SW 1271 (cell line): ENCODE measurements at places on chromosomes 13 and 19.

GRCh38 chr13:50512474-50513299, 330.8 kb downstream of the DLEU7 start:
- DNase-seq: no peak

- DNase-seq: no peak
These were observed 12.6 kb upstream of the CSNK1A1L start for GRCh38 chr13:37118016-37118415.

GRCh38 chr19:45440259-45440638, 16.5 kb upstream of the ERCC1 start:
- no peak for DNase-seq

GRCh38 chr13:26813321-26813979, 52.9 kb upstream of the GPR12 start:
- no peak for DNase-seq

DNA sequence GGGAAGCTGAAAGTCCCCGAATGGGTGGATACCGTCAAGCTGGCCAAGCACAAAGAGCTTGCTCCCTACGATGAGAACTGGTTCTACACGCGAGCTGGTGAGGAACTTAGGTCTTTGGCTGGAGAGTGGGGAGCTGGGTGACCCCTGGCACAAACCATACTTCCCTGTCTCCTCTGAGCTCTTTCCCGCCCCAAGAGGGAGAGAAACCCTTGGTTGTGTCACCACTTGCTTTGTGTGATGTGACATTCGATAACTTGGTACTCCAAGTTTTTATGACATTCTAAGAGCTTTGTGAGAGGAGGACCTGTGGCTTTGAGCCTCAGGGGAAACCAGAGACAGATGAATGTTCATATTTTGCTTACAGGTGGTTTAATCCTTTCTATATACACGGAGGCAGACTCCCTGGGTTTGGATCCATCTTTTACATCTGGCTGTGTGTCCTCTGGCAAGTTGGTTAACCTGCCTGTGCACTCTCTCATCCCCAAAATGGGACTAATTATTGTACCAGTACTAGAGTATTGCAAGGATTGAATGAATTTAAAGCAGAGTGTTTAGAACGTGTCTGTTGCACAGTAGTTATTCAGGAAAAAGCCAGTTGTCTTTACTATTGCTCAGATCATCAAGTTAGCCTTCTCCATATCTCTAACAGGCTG, 1.2 kb downstream of the RPS19 start:
- no peak for DNase-seq

- no peak for DNase-seq
These were observed 38.7 kb upstream of the C1QTNF9 start for GRCh38 chr13:24270639-24271141.

DNA sequence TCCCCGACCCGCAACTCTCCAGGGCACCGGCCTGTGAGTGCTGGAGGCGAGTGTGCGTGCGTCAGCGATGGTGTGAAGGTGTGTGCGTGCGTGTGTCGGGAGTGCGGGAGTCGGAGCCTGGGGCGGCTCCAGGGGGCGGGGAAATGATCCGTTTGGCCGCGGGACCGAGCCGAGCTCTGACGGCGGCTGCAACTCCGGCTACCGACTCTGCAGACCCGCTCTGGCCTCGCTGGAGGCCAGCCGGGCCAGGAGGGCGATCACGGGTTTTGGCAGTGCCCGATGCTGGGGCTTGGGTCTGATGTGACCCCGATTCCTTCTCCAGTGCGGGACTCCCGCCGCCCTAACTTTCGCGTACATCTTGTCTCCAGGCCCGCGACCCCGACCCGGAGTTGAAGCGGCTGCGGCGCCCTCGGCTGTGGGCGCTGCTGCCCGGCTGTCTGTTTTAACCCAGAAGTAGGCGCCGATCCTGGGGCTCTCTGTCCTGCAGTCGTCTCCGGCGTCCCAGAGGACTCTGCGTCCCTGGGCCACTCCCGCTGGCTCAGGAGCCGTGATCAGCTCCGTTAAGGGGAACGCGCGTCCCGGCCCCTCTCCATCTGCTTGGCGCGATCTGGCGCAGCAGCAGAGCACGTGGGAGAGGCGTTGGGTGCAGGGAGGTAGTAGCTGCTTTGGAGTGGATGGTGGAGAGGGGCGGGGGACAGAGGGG, 1.2 kb downstream of the CHST8 start:
- DNase-seq: no peak

- DNase-seq: no peak
These were observed 15.6 kb downstream of the KCTD4 start for GRCh38 chr13:45185286-45185685.

- no peak for DNase-seq
These were observed 3.2 kb downstream of the ARHGAP35 start for GRCh38 chr19:46863818-46864629.

- no peak for DNase-seq
These were observed 115.3 kb downstream of the RBM26 start for GRCh38 chr13:79290595-79291244.

- no peak for DNase-seq
These were observed 15.1 kb downstream of the TICAM1 start for GRCh38 chr19:4816202-4816949.

- no peak for DNase-seq
These were observed 238.0 kb downstream of the PCDH9 start for GRCh38 chr13:66992183-66992582.

DNA sequence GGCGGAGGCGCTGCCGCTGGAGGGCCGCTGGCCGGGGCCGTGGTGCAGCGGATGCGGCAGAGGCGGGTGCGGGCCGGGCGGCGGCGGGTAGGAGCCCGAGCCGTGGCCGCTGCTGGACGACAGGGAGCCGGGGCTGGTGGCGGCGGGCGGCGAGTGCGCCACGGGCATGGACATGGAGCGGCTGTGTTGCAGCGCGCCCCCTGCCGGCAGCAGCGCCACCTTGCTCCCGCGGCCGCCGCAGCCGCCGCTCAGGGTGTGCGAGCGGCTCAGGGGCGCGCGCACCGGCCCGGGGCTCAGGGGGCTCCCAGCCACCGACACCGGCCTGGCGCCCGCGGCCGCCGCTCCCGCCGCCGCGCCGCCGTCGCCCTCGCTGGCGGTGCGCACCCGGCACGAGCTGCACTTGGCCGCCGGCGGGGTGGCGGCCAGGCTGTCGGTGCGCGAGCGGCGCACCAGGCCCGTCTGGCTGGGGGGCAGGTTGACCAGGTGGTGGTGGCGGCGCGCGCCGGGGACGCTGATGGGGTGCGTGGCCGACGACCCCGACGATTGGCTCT, 1.7 kb downstream of the IRS2 start:
- DNase-seq: no peak

GRCh38 chr13:39110518-39111097, 72.4 kb downstream of the NHLRC3 start:
- DNase-seq: no peak

DNA sequence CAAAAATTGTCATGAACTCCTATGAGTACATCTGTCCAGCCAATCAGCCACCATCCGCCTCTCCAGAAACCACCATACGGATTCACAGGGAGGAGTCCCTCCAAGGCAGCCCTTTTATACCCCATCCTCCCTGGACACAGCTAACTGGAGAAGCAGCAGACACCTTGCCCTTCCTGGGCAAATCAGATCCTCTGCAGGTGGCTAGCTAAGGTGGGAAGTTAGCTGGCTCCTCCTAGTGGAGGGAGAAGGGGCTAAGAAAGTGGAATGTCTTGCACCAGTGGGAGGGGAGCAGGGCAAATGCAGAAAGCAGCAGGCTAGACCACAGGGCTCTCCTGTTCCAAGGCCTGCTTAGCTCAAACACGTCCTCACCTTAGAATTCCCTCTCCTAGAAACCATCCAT, 46.2 kb upstream of the UQCRFS1 start:
- no peak for DNase-seq

- DNase-seq: no peak
These were observed 77.7 kb downstream of the LMO7 start for GRCh38 chr13:75713852-75714251.

GRCh38 chr13:97191142-97191541, 31.0 kb upstream of the MBNL2 start:
- DNase-seq: no peak
